ENCODE measurements at places on chromosomes 16 and 17. TPM values are rescaled to one million over a fixed set of nuclear protein-coding genes. Genes with fewer than 3 reads are reported as not detected.

XPO6 gene
- total RNA-seq: 139 TPM

SLC16A6 gene
- total RNA-seq: 0.27 TPM

ITGA2B gene
- 80.8 TPM for total RNA-seq

RFWD3 gene
- total RNA-seq: 35.3 TPM

KRT27 gene
- not detected for total RNA-seq

KIAA0753 gene
- 10.8 TPM for total RNA-seq

PRSS8 gene
- total RNA-seq: not detected

STX8 gene
- 19.7 TPM for total RNA-seq

ABCC6 gene
- total RNA-seq: 1.6 TPM

PPL gene
- 0.81 TPM for total RNA-seq

HOXB7 gene
- total RNA-seq: 0.54 TPM

NOD2 gene
- total RNA-seq: 4.0 TPM

SPPL2C gene
- not detected for total RNA-seq

C16orf46 gene
- 1.9 TPM for total RNA-seq

GALNS gene
- 20.5 TPM for total RNA-seq

TCAP gene
- 0.81 TPM for total RNA-seq

CA10 gene
- total RNA-seq: not detected

GPR139 gene
- total RNA-seq: not detected

MTMR4 gene
- total RNA-seq: 55.2 TPM

PLK1 gene
- 3.0 TPM for total RNA-seq

HEATR9 gene
- total RNA-seq: not detected

TAC4 gene
- not detected for total RNA-seq

ARSG gene
- 1.1 TPM for total RNA-seq

PPM1D gene
- total RNA-seq: 13.5 TPM

EVI2B gene
- 20.7 TPM for total RNA-seq

RUNDC3A gene
- total RNA-seq: 1.6 TPM

KRT31 gene
- not detected for total RNA-seq

ARHGDIG gene
- 0.27 TPM for total RNA-seq

CTRB2 gene
- not detected for total RNA-seq

Measured in hematopoietic multipotent progenitor cell (in vitro differentiated cells).